H1 (cell line): ENCODE measurements at places on chromosomes 4 and X.

DNA sequence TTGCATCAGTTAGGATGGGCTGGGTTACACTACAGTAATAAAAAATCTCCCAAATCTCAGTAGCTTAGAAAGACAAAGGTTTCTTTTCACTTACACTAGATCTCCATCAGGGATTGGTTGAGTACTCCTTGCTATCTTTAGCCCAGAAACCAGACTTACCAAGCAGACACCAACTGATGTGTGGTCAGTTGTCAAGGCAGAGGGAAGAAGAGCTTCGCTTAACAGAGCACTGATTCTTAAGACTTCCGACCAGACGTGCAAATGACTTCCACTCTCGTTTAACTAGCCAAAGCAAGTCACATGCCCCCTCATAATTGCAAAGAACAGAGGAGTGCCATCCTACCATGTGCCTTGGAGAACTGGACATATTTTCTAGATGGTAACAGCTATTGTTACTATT lies 5.7 kb upstream of the ZNF518B start:
- DNase-seq = no peak
- H3K27me3 ChIP-seq = peaks cover 63% of the 10 kb centered on the region
- peaks cover 13% of the 10 kb centered on the region for H3K4me1 ChIP-seq
- H3K27ac ChIP-seq = no peak overlapping the region
- no peak overlapping the region for H3K4me3 ChIP-seq

DNA sequence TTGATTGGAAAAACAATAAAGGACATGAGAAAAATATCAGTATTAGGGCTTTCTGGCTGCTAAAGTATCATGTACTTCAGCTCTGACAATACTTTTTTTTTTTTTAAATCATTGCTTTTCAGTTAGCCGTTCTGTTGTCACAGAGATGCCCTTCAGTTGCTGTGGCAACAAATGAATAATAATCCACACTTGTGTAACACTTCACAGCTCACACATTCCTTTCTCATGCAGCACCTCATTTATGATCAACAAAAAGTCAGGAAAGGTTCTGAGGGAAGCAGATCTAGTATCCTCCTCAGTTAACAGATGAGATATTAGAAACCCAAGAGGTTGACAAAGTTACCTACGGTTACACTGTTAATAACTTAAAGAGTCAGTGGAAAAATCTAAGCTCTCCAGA lies 444.2 kb upstream of the SLIT2 start:
- H3K36me3 ChIP-seq = no peaks in the 10 kb centered on the region
- no peak overlapping the region for H3K27ac ChIP-seq
- no peak for DNase-seq

GRCh38 chr4:76090241-76090691 lies 15.8 kb downstream of the ART3 start:
- no peaks in the 10 kb centered on the region for H3K27me3 ChIP-seq
- H3K36me3 ChIP-seq = no peaks in the 10 kb centered on the region
- no peak overlapping the region for H3K4me3 ChIP-seq

- no peak overlapping the region for H3K4me3 ChIP-seq
- no peaks in the 10 kb centered on the region for H3K4me1 ChIP-seq
- no peak overlapping the region for H3K27ac ChIP-seq
- no peak for DNase-seq
Measured at GRCh38 chr4:26105815-26106699, 192.0 kb downstream of the SMIM20 start.

GRCh38 chrX:106897259-106897658 lies 5.9 kb downstream of the RIPPLY1 start:
- H3K27me3 ChIP-seq = no peaks in the 10 kb centered on the region
- no peak overlapping the region for H3K4me3 ChIP-seq
- H3K36me3 ChIP-seq = no peaks in the 10 kb centered on the region
- H3K27ac ChIP-seq = no peak overlapping the region
- DNase-seq = no peak

- H3K4me1 ChIP-seq = no peaks in the 10 kb centered on the region
- no peak for DNase-seq
- H3K27me3 ChIP-seq = no peaks in the 10 kb centered on the region
- no peak overlapping the region for H3K27ac ChIP-seq
- no peaks in the 10 kb centered on the region for H3K36me3 ChIP-seq
Measured at GRCh38 chrX:95382799-95383198, 1301.8 kb upstream of the DIAPH2 start.

DNA sequence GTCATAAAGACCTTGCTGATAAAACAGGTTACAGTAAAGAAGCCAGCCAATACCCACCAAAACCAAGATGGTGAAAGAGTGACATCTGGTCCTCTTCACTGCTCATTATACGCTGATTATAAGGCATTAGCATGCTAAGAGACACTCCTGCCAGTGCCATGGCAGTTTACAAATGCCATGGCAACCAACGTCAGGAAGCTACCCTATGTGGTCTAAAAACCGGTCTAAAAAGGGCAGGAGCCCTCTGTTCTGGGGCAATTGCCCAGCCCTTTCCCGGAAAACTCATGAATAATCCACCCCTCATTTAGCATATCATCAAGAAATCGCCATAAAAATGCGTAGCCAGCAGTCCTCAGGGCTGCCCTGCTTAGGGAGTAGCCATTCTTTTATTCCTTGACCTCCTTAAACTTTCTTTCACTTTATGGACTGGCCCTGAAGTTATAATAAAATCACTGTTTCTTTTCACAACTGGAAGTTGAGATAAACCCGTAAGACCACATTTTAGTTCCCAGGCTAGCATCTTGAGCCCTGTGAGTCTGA lies 260.5 kb upstream of the FAT1 start:
- no peaks in the 10 kb centered on the region for H3K27me3 ChIP-seq
- DNase-seq = no peak
- peaks cover 3% of the 10 kb centered on the region for H3K4me1 ChIP-seq
- H3K27ac ChIP-seq = no peak overlapping the region
- no peak overlapping the region for H3K4me3 ChIP-seq
- H3K36me3 ChIP-seq = no peaks in the 10 kb centered on the region

DNA sequence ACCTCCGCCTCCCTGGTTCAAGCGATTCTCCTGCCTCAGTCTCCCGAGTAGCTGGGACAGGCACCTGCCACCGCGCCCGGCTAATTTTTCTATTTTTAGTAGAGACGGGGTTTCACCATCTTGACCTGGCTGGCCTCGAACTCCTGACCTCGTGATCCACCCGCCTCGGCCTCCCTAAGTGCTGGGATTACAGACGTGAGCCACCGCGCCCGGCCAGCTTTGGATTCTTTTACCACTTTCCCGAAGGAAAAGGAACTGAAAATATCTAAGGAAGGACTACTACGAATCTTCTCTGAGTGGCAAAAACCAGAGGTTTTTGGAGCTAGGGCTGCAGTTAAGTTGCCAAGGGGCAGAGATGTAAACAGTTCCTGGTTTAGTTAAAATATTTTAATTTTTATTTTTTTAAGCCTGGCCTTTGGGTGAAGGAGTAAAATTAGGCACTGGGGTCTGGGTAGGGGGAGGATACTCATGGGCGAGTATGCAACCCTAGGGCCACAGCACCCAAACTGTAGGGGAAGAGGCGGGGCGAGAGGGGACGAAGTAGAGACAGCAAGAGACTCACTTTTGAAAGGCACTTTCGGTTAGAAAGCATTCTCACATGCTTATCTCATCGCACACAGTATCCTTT lies 525 bp upstream of the CISD2 start:
- H3K36me3 ChIP-seq = peaks cover 4% of the 10 kb centered on the region; the same call in 1 of the 2 replicates
- H3K27me3 ChIP-seq = no peaks in the 10 kb centered on the region
- DNase-seq = no peak
- no peaks in the 10 kb centered on the region for H3K4me1 ChIP-seq
- peak overlapping the region; percentile 73 for H3K4me3 ChIP-seq

DNA sequence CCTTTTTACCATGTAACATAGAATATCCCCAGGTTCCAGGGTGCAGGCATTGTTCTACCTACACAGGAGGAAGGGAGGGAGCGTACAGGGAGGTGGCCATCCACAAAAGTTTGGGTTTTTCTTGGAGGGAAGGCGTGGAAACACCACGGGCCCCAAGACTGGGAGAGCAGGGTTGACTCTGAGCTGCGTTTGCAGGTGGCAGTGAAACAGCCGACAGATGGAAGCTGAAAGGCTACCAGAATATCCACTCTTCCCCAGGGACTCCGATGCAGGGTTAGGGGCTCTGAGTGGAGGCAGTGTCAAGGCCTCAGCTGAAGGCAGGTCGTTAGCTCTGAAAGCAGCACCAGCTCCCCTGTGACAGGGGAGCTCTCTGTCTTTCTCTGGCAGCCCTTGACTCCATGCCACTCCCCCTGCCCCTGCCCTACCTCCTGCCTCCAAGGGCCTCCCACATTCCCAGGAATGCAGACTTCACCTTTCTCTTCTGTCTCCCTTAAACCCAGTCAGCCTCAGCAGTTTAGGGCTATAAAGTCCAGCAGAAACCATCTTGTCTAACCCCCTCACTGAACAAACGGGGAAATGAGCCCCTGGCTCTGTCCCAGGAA lies 14.0 kb upstream of the GLOD5 start:
- no peaks in the 10 kb centered on the region for H3K36me3 ChIP-seq
- no peaks in the 10 kb centered on the region for H3K4me1 ChIP-seq
- no peak overlapping the region for H3K4me3 ChIP-seq
- no peak overlapping the region for H3K27ac ChIP-seq
- no peak for DNase-seq

GRCh38 chrX:46737041-46737440 lies 21.9 kb downstream of the SLC9A7 start:
- no peak for DNase-seq
- H3K4me1 ChIP-seq = no peaks in the 10 kb centered on the region
- no peak overlapping the region for H3K27ac ChIP-seq
- no peaks in the 10 kb centered on the region for H3K36me3 ChIP-seq
- H3K27me3 ChIP-seq = no peaks in the 10 kb centered on the region
- no peak overlapping the region for H3K4me3 ChIP-seq

DNA sequence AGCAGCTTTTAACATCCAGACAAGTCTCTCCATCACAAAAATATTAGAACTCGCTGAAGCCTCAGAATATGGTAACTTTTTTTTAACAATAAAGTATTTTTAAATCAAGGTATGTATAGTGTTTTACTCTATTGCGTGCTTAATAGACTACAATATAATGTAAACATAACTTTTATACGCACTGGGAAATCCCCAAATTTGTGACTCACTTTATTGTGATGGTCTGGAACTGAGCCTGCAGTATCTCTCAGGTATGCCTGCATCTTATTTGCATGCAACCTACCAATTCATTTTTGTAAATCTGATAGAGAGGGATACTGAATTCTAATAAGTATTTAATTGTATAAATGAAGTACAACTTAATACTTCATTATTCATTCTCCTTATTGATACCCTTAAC lies 823.5 kb downstream of the ADGRL3 start:
- no peak for DNase-seq
- H3K4me1 ChIP-seq = no peaks in the 10 kb centered on the region
- H3K27me3 ChIP-seq = no peaks in the 10 kb centered on the region
- no peak overlapping the region for H3K4me3 ChIP-seq
- H3K36me3 ChIP-seq = no peaks in the 10 kb centered on the region

- no peak for DNase-seq
- no peak overlapping the region for H3K27ac ChIP-seq
- no peaks in the 10 kb centered on the region for H3K4me1 ChIP-seq
Measured at GRCh38 chrX:131801066-131801465, 222.0 kb upstream of the STK26 start.

DNA sequence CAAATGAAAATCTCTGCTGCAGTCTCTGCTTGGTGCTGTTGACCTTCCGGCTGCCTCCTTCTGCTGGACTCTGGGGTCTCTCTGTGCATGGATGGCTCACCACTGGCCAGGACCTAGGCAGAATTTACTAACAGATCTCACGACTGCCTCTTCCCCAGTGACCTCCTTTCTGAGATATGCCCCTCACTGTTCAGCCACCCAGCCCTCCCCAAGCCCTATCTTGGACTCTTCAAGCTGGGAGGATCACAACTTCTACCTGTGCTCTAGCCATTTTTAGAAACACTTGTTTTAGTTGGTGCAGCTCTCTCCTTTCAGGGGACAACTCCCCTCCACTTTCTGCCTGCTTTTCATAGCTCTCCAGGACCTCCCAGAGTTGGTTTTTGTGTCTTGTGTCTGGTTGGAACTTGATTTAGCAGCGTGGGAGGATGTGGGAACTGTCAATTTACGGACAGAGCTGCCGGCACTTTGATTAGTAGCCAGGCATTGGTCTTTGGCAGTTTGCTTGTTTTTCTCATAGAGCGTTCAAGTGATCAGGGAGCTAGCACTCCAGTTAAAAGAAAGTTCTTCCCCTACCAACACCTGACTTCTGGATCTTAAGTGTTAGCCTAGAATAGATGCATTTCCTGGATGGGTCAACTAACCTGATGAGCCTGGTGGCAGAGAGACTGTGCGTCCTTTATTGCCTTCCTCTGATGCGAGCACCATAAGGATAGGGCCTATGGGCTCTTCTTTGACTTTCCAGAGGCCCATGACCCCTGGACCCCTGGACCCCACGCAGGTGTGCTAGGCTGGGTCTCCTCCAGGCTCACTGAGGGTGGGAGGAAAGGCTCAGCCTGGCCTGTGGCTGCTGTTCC lies 6.5 kb downstream of the RGS12 start:
- no peak overlapping the region for H3K4me3 ChIP-seq
- DNase-seq = no peak
- H3K27me3 ChIP-seq = no peaks in the 10 kb centered on the region
- peaks cover 4% of the 10 kb centered on the region for H3K4me1 ChIP-seq

DNA sequence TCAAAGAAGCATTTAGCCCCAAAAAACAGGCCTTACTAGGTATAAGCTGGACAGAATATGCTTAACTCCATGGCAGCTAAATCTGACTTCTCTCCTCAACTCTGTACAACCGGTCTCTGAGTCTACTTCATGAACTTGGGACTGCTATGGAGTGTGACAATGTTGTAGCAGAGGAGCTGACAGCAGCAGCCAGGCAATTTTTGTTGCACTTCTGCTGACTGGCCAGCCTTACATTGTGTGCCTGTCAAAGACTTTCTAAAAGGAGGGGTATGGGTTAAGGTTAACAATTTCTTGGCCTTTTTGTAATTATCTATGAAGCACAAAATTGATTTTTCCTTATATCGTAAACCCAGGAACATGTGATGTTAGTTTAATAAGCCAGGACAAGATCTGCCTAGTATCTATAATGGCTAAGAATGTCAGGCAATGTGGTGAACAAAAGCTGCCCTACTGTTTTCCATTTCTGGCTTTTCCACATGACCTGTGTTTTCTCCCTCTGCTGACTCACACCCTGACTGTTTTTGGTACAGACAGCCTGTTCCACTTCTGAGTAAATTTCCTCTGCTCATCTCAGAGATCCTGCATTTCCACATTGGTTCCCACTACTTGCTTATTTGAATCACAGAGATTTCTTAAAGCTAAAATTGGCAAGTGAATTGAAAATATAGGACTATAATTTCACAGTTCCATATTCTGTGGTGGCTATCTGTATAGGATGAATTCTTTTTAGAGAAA lies 9.3 kb downstream of the NOX1 start:
- H3K4me3 ChIP-seq = no peak overlapping the region
- DNase-seq = no peak
- H3K27ac ChIP-seq = no peak overlapping the region
- no peaks in the 10 kb centered on the region for H3K36me3 ChIP-seq
- no peaks in the 10 kb centered on the region for H3K4me1 ChIP-seq

GRCh38 chrX:49291615-49292337 lies 11.7 kb upstream of the GAGE10 start:
- H3K27ac ChIP-seq = no peak overlapping the region
- H3K4me3 ChIP-seq = no peak overlapping the region
- no peaks in the 10 kb centered on the region for H3K4me1 ChIP-seq
- no peaks in the 10 kb centered on the region for H3K36me3 ChIP-seq
- DNase-seq = peak; percentile 63
- H3K27me3 ChIP-seq = no peaks in the 10 kb centered on the region

- no peaks in the 10 kb centered on the region for H3K4me1 ChIP-seq
- no peaks in the 10 kb centered on the region for H3K36me3 ChIP-seq
- peaks cover 9% of the 10 kb centered on the region for H3K27me3 ChIP-seq
Measured at GRCh38 chrX:140762061-140762460, 52.5 kb downstream of the LINC00632 start.
